ENCODE measurements at places on chromosomes 4 and X.

DNA sequence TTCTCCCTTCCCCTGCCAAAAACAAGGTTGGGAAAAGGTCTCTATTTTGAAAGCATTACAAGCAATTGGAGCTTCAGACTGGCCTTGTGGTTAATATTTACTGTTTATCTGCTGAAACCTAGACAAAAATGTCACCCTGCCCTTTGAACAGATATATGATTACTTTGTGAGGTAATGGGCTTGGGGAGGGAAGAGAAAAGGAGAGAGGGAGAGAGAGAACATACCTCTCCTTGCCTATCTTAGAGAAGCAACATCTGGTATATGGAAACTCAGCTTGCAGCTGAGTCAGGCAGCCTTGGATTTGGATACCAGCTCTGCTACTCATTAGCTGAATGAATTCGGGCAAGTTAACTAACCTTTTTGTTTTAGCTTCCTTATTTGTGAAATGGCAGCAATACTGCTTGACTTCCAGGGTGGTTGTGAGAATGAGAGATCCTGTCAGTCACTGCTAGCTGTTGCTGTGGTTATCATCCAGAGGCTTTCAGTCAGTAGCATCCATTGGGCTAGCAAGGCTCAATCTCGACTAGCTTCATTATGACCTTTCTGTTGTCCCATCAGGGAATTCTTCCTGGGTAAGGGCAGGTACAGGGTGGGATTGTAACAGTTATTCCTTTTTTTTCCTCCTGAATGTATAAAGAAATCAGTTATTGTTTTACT, 41.1 kb downstream of the ZFX start:
- DNase-seq: no peak

- no peak for DNase-seq
These were observed 52.4 kb downstream of the SCFD2 start for GRCh38 chr4:53313510-53313909.

GRCh38 chr4:8038719-8039251, 99.1 kb upstream of the AFAP1 start:
- no peak for DNase-seq

GRCh38 chr4:174989791-174990190, 71.6 kb downstream of the ADAM29 start:
- DNase-seq: no peak

DNA sequence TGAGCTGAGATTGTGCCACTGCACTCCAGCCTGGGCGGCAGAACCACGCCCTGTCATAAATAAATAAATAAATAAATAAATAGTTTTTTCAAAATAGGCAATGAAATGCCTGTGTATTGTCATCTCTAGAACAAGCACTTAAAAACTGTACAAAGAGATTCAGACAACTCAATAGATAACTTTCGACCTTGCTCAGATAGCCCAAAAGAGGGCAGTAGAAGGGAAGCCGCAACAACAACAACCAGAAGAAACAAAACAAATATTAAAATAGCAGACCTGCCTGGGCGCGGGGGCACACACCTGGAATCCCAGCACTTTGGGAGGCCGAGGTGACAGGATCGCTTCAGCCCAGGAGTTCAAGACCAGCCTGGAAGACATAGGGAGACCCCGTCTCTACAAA, 9.4 kb upstream of the CLDN34 start:
- no peak for DNase-seq

DNA sequence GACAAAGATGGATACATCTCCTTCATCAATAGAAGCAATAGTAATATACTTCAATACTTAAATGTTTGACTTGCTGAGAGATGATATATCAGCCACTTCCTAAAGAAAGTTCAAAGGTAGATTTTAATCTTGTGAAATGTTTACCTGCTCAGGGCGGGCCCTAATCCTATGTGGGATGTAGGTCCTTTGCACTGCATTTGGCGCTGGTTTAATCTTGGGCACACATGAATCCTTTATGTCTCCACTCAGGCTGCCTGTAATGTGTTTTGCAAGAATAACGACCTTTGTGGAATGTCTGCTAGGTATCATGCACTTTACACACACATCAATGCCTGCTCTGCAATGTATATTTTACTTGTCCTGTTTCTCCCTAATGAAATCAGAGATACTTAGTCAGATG, 368.7 kb downstream of the GBA3 start:
- DNase-seq: no peak

DNA sequence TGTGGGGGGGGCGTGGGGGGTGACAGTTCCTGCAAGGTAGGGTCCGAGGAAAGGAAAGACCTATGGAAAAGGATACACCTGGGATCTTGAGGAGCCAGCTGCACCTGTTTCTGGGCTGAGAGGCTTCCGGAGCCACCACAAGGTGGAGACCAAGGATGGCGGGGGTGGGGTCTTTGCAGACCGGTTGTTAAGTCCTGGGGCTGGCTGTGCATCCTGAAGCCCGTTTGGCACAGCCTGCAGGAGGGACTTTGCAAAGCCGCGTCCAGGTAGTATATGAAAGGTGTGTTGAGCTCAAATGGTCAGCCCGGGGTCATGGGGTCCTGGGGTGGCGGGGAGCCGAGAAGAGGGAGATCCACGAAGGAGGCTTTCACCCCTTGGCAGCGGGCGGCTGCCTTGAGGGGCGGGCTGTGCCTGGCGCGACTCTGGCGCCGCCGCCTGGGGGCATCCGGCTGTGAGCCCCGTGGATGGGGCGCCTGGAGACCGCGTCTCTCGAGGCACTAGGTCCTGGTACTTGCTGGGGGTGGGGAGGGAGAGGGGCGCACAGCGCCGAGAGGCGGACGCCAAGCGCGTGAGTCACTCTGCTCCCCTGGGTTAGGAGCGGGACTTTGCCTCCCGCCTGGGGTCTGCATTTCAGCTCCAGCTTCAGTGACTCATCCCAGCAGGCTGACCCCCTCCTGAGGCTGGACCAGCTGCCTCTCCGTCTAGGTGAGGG, 58.2 kb upstream of the DYNLT3 start:
- DNase-seq: peak; percentile 3

DNA sequence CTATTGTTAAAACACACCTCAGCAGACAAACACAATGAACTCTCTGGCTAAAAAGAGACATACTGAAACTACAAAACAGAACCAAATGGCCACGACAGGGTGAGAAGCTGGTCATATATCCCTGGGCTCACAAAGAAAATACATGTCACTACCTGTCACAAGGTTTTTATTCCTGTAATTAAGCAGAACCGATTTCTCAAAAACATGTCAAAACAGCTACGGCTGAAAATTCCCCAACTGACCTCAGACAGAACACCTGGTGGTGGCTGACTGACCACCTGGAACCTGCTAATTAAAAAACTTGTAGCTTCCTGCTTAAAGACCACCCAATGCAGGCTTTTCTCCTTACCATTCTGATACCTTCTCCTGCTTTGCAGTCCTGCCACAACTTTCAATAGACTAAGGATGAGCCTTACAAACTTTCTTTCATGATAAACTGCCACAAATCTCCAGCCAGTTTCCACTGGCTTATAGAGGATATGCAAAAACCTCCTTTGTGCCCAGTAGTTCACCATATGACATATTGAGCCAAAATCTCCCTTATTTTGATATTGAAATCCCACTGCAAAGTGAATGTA, 571.9 kb downstream of the SPOCK3 start:
- DNase-seq: no peak

GRCh38 chr4:168273838-168274237, 44.7 kb downstream of the DDX60 start:
- no peak for DNase-seq

DNA sequence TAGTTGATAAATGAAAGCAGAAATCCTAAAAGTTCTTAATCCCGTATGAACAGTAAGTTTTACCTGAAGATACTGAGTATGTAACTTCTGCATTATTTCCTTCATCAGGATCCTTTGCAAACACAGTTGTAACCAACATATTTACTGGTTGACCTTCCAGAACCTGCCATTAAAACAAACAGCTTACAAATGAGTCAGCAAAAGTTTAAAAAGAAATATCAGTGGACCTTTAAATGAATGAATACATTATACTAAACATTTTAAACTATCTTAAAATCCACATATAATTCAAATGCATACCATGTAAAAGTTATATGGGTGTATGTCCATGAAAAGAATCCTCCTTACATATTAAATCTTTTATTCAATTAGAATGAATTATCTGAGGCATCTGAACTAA, 163.6 kb downstream of the DCHS2 start:
- DNase-seq: no peak

DNA sequence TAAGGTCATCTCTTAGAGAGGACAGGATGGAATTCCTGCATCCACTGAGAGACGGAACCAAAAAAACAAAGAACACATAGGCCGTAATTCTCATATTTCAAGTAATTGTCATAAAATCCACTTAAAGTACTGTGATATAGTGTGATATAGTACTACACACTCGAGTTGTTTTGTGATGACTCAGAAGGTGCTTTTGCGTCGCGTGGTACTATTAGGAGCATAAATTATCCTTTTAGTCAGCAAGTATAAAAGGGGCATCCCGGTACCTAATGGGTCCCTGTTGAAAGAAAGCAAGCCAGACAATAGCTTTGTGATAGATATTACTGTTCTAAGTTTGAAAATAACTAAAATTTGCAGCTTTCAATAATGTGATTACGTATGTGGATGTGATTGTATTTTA, 55.3 kb downstream of the GPR143 start:
- DNase-seq: no peak

Measured in activated CD4-positive, alpha-beta T cell treated with anti-CD3 and anti-CD28 coated beads, Interleukin-2, amount 50 U/mL, for 48 hours (primary cell).